ENCODE measurements at places on chromosomes 4 and X.
A peak's percentile ranks its signal among the peaks of the same experiment; 100 is the strongest.

DNA sequence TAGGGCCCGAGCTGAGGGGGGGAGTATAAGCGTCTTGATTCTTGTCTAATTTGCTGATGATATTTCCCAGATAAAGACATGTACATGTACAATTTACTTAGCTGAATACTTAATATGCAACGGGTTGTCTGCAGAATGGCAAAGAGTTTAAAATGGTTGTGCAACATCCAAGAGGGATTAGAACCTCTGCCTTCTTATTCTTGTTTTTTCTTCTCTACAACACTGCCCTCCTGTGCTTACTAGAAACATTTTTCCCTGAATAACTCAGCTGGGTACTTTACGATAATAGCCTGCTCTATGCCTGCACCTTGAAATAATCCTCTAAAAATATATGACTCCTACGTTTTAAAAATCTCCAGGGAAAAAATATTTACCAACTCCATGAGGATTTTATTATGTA is 41.8 kb downstream of the INTS12 start:
- peak; percentile 55 for DNase-seq

GRCh38 chr4:113781439-113782040 is 20.0 kb upstream of the CAMK2D start:
- DNase-seq, result peak; percentile 23

DNA sequence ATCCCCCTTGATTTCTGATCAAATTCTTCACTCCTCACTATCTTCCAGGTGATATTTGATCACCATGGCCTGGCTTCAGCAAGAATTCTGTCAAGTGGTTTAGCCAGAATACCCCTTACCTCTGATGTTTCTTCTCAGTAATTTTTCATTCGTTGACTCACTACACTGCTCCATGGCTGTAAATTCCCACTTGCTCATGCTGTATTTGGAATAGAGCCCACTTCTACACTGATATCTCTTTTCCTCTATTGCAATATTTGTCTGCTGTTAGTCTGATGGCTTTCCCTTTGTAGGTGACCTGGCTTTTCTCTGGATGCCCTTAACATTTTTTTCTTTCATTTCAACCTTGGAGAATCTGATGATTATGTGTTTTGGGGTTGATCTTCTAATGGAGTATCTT is 73.9 kb upstream of the DIPK2B start:
- no peak for DNase-seq

GRCh38 chr4:6772223-6772928 is 10.2 kb upstream of the KIAA0232 start:
- no peak for DNase-seq

GRCh38 chrX:133402042-133402453 is 13.2 kb downstream of the GPC4 start:
- DNase-seq, result no peak

- no peak for DNase-seq
These were observed 43.3 kb downstream of the TMEM165 start for GRCh38 chr4:55439023-55439422.

GRCh38 chrX:31858915-31859314 is 787.1 kb upstream of the FTHL17 start:
- no peak for DNase-seq

DNA sequence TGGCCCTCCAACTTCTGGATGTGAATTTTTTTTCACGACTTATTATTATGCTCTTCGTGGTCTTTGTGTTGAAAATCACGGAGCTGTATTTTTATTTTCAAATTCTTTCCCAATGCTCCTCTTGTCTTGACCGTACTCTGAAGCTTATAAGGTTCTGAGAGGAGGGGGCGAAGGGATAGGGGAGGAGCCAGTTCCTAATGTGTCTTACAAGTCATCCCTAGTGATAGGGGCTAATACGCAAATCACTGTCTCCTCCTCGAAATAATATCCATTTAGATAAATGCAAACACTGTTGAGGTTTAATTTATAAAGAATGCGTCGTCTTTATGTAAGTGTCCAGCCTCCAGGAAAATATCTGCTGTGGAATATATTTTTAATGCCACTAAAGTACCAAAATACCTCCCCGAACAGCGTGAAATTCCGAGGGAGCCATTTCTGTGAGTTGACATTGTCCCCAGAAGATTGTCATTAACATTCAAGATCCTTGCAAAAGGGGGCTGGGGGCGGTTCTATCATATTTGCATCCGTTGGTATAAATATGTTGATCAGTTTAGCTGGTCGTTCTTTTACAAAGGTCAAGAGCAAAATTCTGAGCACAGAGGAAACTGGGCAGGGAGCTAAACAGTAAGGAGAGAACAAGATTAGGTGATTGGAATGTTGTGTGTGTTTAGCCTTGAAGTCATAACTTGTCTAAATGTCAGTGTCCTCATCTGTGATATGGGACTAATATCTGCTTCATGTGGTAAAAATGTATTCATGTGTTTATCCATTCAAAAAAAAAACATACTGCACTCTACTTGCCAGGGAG is 3.7 kb upstream of the FAT1 start:
- no peak for DNase-seq

GRCh38 chr4:145933134-145933533 is 5.5 kb downstream of the ZNF827 start:
- DNase-seq, result no peak

GRCh38 chr4:92714640-92715039 is 410.9 kb downstream of the GRID2 start:
- DNase-seq, result no peak

GRCh38 chrX:132757066-132757623 is 201.3 kb downstream of the HS6ST2 start:
- no peak for DNase-seq

GRCh38 chr4:144648042-144648441 is 2.1 kb downstream of the HHIP start:
- no peak for DNase-seq

- DNase-seq, result peak; percentile 8
These were observed 230.2 kb upstream of the STK26 start for GRCh38 chrX:131792789-131793462.

DNA sequence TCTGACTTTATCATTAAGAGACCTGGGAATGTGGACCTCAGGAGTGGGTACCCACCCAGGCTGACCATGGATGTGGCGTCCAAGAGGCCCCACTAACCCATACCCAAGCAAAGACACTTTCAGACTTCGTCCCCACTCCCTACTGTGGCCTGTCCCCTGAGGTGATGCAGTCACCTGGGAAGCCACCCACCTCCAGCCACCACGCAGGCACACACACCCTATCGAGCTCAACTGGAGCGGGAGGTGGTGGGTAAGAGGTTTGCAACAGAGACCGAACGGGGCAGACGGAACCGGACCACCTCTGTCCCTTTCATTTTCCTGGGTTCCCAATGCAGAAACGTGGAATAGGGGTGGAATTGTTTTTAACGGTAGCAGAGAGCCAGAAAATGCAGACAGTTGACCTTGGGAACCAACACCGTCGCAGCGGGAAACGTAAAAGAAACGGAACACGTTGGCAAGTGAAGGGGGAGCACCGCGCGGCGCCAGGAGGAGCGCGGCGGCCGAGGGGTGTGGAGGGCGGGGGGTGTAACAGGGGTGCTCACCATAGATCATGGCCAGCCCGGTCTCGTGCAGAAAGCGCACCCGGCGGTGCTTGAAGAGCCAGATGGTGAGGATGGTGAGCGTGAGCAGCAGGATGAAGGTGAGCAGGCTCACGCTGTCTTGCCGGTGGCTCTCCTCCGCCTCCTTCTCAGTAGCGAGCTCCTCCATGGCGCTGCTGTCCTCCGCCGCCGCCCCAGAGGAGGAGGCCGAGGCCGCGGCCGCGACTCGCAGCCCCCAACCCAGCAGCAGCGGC is 559 bp downstream of the SLC9A7 start:
- DNase-seq, result peak; percentile 32

- no peak for DNase-seq
These were observed 8.7 kb downstream of the WDFY3 start for GRCh38 chr4:84957514-84958420.

GRCh38 chr4:48602222-48602621 is 112.2 kb downstream of the ZAR1 start:
- DNase-seq, result no peak

- DNase-seq, result no peak
These were observed 317.2 kb downstream of the DHX15 start for GRCh38 chr4:24266951-24267722.

- no peak for DNase-seq
These were observed 84.2 kb downstream of the SORCS2 start for GRCh38 chr4:7276515-7276914.

GRCh38 chr4:61590881-61591280 is 390.8 kb downstream of the ADGRL3 start:
- no peak for DNase-seq

GRCh38 chrX:48919947-48920717 is 1.3 kb upstream of the PIM2 start:
- no peak for DNase-seq

GRCh38 chrX:95662200-95662599 is 1022.4 kb upstream of the DIAPH2 start:
- no peak for DNase-seq

DNA sequence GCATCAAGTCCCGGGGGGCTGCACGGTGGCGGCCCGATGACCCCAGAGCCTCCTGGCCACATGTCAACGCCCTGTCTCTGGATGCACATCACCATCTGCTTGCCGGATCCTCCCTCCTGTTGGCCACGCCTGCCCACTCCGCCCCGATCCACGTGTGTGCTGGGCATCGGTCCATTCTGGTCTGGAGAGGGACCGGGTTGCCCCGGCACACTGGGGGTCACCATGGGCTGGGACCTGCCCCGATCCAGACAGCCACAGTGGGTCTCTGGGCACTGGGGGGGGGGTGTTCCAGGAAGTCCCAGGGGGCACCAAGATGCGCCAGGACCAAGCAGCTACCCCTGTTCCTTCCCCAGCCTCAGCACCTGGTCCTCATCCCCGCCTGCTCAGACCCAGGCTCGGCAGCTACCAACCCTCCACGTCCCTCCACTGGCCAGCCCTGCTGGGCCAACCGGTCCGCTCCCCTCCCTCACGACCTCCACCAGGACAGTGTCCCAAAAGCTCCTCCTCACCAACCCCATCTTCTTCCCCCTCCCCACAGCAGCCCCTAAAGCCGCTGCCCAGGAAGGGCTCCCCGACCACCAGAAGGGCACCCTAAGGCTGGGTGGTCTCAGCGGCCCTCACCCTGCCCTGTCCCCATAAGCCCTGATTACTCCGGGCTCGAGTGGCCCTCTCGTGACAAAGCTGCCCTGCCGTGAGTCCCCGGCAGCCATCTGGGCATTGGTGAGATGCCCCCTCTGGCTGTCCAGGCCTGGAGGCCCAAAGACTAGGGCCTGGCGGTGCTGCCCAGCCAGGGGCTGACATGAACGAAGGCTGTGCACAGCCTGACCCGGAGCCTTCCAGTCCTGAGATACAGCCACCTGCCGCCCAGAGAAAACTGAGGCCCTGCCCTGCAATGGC is 4.6 kb downstream of the CTBP1 start:
- DNase-seq, result no peak

DNA sequence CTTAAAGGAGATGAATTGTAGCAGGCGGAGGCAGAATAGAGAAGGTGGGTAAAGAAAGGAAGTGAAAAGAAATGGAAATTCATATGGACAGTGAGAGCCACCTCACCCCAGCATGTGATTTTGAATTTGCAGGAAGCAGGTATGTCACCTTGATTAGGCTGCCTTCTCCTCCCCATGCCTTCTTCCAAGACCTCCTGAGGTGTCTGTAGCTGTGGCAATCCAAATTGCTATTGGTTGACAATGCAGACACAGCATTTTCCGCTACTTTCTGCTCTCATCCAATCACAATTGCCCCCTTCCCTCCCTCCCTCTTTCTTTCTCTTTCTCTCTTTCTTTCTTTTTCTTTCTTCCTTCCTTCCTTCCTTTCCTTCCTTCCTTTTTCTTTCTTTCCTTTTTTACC is 38.5 kb downstream of the RAB33B start:
- no peak for DNase-seq

- no peak for DNase-seq
These were observed 755.5 kb downstream of the STIM2 start for GRCh38 chr4:27616166-27616565.

GRCh38 chr4:143183513-143184216 is 1.1 kb upstream of the USP38 start:
- DNase-seq, result no peak

All from NCI-H1092 treated with DMSO at 0.1 percent for 48 hours (cell line).